ENCODE measurements at places on chromosomes 13 and 19.

DNA sequence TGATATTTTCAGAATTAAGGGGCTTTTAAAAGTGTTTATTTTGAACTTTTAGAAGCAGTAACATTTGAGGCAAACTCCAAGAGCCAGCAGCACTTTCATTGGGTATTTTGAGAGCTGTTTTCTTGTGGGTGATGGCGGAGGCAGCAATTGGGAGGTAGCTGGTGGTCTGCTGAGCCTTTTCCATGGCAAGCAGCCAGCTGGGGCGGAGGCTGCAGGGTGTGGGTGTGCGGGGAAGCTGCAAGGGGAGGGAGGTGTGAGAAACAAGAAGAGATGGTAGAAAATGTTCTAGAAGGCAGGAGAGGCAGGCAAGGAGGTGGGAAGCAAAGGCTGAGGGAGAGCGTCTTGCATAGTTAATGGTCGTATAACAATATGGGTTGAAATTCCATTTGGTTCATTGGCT is 223.4 kb upstream of the HTR2A start:
- no peak overlapping the region for H3K27ac ChIP-seq
- no peak for DNase-seq
- H3K27me3 ChIP-seq = no peaks in the 10 kb centered on the region
- no peaks in the 10 kb centered on the region for H3K36me3 ChIP-seq
- no peak overlapping the region for H3K4me3 ChIP-seq
- H3K4me1 ChIP-seq = no peaks in the 10 kb centered on the region

DNA sequence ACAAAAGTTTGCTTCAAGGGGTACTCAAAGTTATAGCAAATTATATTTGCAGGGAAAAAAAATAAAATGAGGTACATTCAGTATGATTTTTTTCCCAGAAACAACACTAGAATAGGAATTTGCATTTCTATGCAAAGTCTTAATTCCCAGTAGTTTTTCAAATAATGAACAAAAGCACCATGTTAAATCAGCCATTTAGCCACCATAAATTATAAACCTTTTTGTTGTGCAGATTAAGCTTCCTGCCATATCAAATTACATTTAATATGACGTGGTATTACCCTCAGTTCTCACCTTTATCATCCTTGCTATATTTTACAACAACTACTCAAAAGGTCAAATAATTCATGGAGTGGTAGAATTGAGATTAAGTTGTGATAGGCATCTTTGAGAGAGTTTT is 136.6 kb upstream of the FRY start:
- no peak overlapping the region for H3K27ac ChIP-seq
- peaks cover 19% of the 10 kb centered on the region for H3K4me1 ChIP-seq
- DNase-seq = no peak
- peaks cover 28% of the 10 kb centered on the region for H3K27me3 ChIP-seq
- H3K36me3 ChIP-seq = no peaks in the 10 kb centered on the region
- H3K4me3 ChIP-seq = no peak overlapping the region

DNA sequence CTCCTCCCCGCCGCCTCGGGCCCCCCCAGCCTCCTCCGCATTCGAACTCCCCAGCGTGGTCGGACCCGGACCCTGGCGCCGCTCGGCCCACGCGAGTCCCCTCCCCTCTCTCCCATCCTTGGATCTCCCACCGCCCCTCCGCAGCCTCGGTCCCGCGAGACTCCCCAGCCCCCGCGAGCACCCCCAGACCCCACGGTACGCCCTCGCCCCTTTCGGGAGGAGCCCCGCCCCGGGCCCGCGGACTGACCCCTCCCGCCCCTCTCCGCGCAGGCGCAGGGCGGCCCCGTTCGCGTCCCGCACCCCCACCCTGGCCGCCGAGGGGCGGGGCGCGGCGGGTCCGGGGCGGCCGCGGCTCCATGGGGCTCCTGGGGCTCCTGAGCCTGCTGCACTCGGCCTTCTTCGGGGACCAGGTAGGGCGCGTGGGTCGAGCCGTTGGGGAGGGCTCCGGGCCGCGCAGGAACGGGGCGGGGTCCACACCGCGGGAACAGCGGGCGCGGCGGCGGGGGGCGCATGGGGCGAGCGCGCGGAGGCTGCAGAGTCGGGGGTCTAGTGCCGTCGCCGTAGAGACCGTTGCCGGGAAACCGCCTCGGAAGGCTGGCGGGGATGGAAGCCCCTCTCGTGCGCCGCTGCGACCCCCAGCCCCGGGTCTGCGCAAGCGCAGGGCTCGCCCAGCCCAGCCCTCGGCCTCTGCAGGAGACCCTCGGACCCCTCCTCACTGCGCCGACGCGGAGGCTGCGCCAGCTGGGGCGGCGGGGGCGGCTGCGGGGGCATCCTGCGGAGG is 3.8 kb upstream of the APC2 start:
- H3K4me3 ChIP-seq = no peak overlapping the region
- DNase-seq = no peak
- H3K27ac ChIP-seq = no peak overlapping the region
- H3K36me3 ChIP-seq = peaks cover 17% of the 10 kb centered on the region
- peaks cover 42% of the 10 kb centered on the region for H3K4me1 ChIP-seq
- H3K27me3 ChIP-seq = peaks cover 65% of the 10 kb centered on the region

GRCh38 chr13:30340331-30341250 is 33.2 kb upstream of the KATNAL1 start:
- H3K4me1 ChIP-seq = peaks cover 12% of the 10 kb centered on the region
- no peak for DNase-seq
- H3K36me3 ChIP-seq = peaks cover 27% of the 10 kb centered on the region
- no peak overlapping the region for H3K4me3 ChIP-seq
- H3K27ac ChIP-seq = no peak overlapping the region
- H3K27me3 ChIP-seq = peaks cover 21% of the 10 kb centered on the region

DNA sequence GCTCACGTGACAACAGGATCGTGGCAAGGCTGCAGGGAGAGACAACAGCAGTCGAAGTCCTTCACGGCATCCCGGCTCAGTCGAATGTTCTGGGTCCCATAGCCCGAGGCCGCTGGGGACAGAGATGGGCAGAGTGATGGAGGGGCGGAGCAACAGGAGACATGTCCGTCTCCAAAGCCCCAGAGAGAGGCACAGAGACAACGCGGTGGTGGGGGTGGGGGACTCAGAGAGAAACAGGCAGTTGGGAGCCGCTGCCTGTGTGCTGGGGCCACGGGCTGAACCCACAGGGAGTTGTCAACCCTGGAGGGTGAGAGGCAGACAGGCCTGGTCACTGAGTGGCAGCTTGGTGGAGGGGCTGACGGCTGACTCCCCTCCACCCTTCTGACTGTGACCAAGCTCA is 20.4 kb downstream of the NOSIP start:
- peak; percentile 67 for DNase-seq
- peak overlapping the region; percentile 98 for H3K27ac ChIP-seq
- peaks cover 89% of the 10 kb centered on the region for H3K4me1 ChIP-seq

DNA sequence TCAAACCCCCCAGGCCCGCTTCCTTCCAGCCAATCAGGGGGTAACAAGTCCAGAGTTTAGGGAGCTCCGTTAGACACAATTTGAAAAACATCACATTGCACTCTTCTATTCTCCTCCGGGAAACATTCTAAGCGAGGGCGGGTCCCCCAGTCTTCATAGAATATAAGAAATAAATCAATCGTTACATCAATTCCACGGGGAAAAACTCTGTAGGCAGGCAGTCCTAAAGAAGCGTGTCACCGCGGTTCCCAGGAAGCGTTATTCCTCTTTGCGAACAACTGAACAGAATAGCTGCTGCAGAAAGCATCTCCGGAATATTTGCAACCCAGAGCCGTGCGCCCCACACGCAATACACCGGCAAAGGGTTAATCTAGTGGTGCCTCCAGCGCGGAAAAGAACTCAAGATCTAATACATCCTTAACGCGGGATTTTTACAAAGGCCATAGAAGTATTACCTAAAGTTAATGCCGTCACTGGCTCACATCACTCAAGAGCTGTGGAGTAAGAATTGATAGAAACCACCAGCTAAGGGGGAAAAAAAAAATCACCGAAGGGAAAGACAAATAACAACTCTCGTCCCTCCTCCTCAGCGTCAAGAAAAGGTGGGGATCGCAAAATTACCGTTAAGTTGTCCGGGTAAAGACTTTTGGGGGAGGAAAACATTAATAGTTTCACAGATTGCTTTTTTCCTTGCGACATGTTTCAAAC is 65.1 kb downstream of the KCNRG start:
- H3K27ac ChIP-seq = peak overlapping the region; percentile 100
- H3K27me3 ChIP-seq = no peaks in the 10 kb centered on the region
- peaks cover 57% of the 10 kb centered on the region for H3K4me1 ChIP-seq
- peaks cover 47% of the 10 kb centered on the region for H3K36me3 ChIP-seq

GRCh38 chr13:47822036-47822435 is 179.0 kb downstream of the SUCLA2 start:
- H3K4me3 ChIP-seq = no peak overlapping the region
- no peaks in the 10 kb centered on the region for H3K27me3 ChIP-seq
- no peak overlapping the region for H3K27ac ChIP-seq
- no peaks in the 10 kb centered on the region for H3K4me1 ChIP-seq
- no peaks in the 10 kb centered on the region for H3K36me3 ChIP-seq
- no peak for DNase-seq

- peaks cover 12% of the 10 kb centered on the region for H3K36me3 ChIP-seq
- H3K27ac ChIP-seq = no peak overlapping the region
- peaks cover 38% of the 10 kb centered on the region for H3K4me1 ChIP-seq
- no peak for DNase-seq
These were observed 7.9 kb upstream of the WBP4 start for GRCh38 chr13:41053384-41053826.

DNA sequence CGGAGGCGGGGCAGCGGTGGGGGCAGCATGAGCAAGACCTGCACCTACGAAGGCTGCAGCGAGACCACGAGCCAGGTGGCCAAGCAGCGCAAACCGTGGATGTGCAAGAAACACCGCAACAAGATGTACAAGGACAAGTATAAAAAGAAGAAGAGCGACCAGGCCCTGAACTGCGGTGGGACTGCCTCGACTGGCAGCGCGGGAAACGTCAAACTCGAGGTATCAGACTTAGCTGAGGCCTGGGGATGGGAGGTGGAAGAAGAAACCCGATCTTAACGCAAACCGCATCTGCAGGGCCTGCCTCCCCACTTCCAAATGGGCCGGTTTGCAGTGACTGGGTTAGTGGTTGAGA is 693 bp downstream of the RFXAP start:
- H3K27ac ChIP-seq = peak overlapping the region; percentile 94
- H3K4me3 ChIP-seq = peak overlapping the region; percentile 91
- peak; percentile 61 for DNase-seq
- peaks cover under 1% of the 10 kb centered on the region for H3K27me3 ChIP-seq
- peaks cover 10% of the 10 kb centered on the region for H3K36me3 ChIP-seq

GRCh38 chr19:13097033-13097462 is 5.6 kb downstream of the LYL1 start:
- H3K27me3 ChIP-seq = peaks cover 73% of the 10 kb centered on the region
- peaks cover 60% of the 10 kb centered on the region for H3K4me1 ChIP-seq
- no peak for DNase-seq
- peaks cover 9% of the 10 kb centered on the region for H3K36me3 ChIP-seq
- H3K4me3 ChIP-seq = peak overlapping the region; percentile 64

- DNase-seq = no peak
- no peak within 1 kb of the TSS for H3K27ac ChIP-seq
- H3K4me3 ChIP-seq = no peak within 1 kb of the TSS
These were observed at the start of gene C5AR1 for GRCh38 chr19:47309608-47310007. TSS of gene C5AR1 (plus strand) at chr19:47309861. CDS start at chr19:47309896, 35 bp downstream.

DNA sequence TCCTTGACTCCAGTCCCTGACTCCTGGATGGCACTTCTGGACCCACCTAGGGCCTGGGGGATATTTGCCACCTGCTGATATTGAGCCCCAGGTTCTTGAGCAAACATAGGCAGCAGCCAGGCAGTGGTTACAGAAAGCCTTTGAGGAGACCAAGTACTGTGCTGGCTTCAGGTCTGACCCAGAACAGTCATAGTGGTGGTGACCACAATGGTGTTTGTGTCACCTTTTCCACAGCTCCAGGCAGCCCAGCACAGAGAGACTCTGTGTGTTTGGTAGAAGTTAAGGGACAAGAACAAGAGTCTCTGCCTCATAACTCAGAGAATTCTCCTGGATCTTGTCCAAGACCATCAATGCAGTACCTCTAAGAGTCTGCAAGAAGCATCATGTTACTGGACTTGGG is 14.6 kb upstream of the CLC start:
- H3K27me3 ChIP-seq = peaks cover 27% of the 10 kb centered on the region
- H3K4me1 ChIP-seq = no peaks in the 10 kb centered on the region
- no peaks in the 10 kb centered on the region for H3K36me3 ChIP-seq
- no peak overlapping the region for H3K27ac ChIP-seq
- no peak overlapping the region for H3K4me3 ChIP-seq

- peaks cover 34% of the 10 kb centered on the region for H3K4me1 ChIP-seq
- H3K27me3 ChIP-seq = peaks cover 94% of the 10 kb centered on the region
- peak; percentile 46 for DNase-seq
- peak overlapping the region; percentile 81 for H3K4me3 ChIP-seq
- peaks cover 2% of the 10 kb centered on the region for H3K36me3 ChIP-seq
- H3K27ac ChIP-seq = no peak overlapping the region
These were observed 1.4 kb upstream of the TSHZ3 start for GRCh38 chr19:31350693-31351055.

- H3K4me3 ChIP-seq = no peak overlapping the region
- no peak for DNase-seq
- no peaks in the 10 kb centered on the region for H3K36me3 ChIP-seq
- no peak overlapping the region for H3K27ac ChIP-seq
- H3K4me1 ChIP-seq = no peaks in the 10 kb centered on the region
These were observed 9.6 kb downstream of the EFNB2 start for GRCh38 chr13:106525865-106526264.

DNA sequence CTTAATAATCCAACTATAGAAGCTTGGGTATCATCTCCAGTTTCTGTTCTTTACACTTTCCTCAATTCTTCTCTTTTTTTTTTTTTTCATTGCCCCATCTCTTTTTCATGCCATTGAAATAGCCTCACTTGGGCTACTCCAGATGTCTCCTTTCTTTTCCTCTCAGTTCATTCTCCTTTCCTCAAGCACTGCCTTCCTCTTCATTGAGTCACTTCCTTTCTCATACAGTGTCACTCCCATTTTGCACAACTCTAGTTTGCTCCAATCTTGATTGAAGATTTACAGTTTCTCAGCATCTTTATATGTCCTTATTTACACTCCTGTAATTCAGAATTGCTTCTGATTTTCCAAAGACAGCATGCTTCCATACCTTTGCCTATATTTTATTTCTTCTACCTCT is 61.3 kb downstream of the IPO5 start:
- no peak overlapping the region for H3K4me3 ChIP-seq
- no peaks in the 10 kb centered on the region for H3K27me3 ChIP-seq
- H3K36me3 ChIP-seq = peaks cover 42% of the 10 kb centered on the region
- peak overlapping the region; percentile 9 for H3K27ac ChIP-seq
- no peak for DNase-seq

GRCh38 chr13:100388923-100389322 is 199.7 kb downstream of the GGACT start:
- peaks cover 19% of the 10 kb centered on the region for H3K4me1 ChIP-seq
- DNase-seq = no peak
- no peak overlapping the region for H3K27ac ChIP-seq
- H3K27me3 ChIP-seq = no peaks in the 10 kb centered on the region
- H3K4me3 ChIP-seq = no peak overlapping the region
- peaks cover 5% of the 10 kb centered on the region for H3K36me3 ChIP-seq

GRCh38 chr13:48586591-48587103 is 53.8 kb upstream of the RCBTB2 start:
- H3K36me3 ChIP-seq = peaks cover 4% of the 10 kb centered on the region
- peak overlapping the region; percentile 2 for H3K27ac ChIP-seq
- peaks cover 35% of the 10 kb centered on the region for H3K27me3 ChIP-seq
- no peak overlapping the region for H3K4me3 ChIP-seq

DNA sequence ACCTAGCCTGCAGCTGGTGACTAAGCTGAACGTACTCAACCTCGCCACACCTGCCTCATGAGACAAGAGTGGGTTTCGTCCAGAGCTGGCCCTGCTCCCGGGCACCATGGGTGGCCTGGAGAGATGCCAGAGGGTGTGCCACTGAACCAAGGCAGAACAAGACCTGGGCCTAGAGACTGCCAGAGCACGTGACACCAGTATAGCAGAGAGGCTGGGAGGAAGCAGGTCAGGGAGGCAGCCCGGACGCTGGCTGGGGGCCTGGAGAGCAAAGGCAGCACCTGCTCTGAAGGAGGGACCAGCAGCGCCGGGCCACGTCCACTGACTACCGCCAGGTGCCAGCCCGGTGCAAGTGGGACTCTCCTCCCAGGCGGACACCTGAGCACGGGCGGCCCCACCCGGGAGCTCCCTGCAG is 7.3 kb upstream of the C13orf46 start:
- no peaks in the 10 kb centered on the region for H3K4me1 ChIP-seq
- peaks cover 64% of the 10 kb centered on the region for H3K36me3 ChIP-seq
- H3K4me3 ChIP-seq = no peak overlapping the region
- no peak overlapping the region for H3K27ac ChIP-seq
